ENCODE measurements at places on chromosomes 1 and 21.

DNA sequence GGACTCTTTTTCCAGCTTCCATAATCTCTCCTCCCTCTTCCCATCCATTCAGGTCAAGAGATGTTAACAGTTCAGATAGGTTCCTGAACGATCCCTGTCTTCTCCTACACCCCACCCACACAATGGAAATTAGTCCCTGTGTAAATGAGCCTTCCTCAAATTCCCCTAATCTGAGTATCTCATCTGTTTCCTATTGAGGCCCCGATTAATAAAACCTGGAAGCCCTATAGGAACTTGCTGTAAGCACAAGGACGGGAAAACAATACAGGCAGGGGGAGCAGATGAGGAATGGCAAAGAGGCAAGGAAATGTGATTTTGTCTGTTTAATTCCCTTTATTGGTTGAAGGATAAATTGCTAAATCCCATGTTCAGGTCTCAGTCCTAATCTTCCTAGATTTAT, 7.1 kb upstream of the GPX7 start:
- DNase-seq, result no peak

DNA sequence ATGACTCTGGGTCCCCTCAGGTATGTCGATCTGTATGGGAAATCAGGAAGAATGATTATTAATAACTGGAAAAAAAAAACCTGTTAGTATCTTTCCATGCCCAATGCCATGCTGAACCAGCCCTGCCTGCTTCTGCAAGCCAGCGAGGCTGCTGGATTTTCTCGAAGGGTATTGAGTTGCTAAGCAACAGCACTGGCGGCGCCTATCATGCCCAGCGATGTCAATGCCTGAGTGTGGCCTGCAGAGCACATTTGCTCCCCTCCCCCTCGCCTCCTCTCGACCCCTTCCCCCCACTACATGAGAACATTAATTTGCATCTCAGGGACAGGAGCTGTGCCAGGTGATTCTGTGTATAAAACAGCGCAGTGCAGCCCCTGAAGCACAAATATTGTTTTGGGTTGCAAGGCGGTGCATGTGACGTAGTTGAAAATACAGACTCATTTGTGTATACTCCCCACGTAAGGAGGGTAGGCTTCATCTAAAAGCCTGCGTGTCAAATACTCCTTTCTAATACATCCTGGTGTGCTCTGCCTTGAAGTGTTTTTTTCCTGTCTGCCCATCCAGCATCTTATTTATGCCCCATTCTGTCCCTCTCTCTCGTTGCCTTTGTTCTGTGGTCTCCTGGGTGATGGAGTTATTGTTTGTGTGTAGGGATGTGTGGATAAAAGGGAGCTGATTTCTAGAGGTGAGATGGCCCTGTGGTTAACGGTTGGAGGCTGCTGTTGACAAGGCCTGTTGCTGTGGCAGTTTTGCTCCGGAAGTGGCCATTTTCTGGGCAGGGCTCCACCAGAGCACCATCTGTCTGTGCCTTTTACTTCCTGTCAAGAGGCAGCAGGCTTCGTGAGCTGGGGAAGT, 32.7 kb upstream of the ATP5PO start:
- DNase-seq, result peak; percentile 68

DNA sequence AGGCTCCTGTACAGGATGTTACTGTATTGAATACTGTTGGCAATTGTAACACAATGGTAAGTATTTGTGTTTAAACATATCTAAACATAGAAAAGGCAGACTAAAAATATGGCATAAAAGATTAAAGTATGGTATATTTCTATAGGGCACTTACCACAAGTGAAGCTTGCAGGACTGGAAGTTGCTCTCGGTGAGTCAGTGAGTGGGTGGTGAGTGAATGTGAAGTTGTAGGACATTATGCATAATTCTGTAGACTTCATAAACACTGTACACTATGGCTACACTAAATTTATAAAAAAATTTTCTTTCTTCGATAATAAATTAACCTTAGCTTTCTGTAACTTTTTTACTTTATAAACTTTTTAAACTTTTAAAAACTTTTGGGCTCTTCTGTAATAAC, 13.7 kb upstream of the TRIM62 start:
- no peak for DNase-seq

GRCh38 chr21:43373362-43374227, 53.3 kb downstream of the SIK1 start:
- DNase-seq, result no peak

DNA sequence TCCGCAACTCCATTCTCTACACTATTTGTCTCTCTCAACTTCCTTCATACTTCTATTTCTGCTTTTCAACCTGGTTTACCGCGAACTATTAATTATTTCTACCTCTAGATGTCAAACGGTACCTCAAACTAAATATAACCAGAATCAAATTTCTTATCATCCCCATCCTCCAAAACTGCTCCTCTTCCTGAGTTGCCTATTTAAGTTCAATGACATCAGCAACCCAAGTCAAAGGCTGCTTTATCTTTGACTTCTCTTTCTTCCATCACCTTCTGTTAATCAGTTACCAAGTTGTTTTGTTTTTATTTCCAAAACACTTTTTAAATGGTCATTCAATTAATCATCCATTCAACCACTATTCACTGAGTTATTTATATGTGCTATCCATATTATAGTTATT, 171.9 kb downstream of the COL24A1 start:
- DNase-seq, result no peak

- no peak for DNase-seq
Measured at GRCh38 chr1:48645883-48646282, 130.8 kb downstream of the BEND5 start.

DNA sequence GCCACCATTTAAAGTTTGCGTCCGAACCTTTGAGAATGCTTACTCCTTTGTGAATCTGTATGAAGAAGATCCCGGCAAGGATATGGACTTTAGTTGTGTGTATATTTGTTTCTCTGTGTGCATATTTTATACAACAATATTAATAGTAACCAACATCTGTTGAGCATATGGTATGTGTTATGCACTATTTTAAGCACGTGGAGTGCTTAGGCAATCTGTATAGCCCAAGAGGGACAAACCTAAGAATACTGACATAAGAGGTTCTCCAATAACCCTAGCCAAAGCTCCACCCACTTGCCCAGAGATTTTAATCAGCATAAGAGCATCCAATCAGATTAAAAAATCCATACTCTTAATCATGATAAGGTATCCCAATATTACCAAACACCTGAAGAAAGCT, 92.7 kb downstream of the MAB21L3 start:
- no peak for DNase-seq

DNA sequence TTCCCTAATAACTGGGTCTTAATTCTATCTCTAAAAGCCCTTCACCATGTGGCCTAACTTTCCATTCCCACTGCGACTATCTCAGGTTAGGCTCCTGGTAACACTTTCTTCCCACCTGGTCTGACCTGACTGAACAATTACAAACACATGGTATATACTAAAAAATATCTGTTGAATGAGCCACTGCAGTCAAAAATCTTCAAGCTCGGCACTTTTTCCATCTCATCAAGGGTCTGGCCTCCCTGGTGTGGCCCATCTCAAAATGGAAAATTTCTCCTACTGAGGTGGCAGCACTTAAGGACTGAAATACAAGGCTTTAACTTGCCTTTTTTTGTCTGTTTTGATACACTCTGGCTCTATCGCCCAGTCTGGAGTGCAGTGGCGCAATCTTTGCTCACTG, 48.3 kb downstream of the BCAR3 start:
- no peak for DNase-seq

GRCh38 chr1:81071072-81071858, 729.5 kb upstream of the ADGRL2 start:
- no peak for DNase-seq

GRCh38 chr1:150981805-150982712, at the start of gene ANXA9:
Gene ANXA9 (plus strand): TSS chr1:150982292. CDS start chr1:150983106, 814 bp downstream.
- no peak for DNase-seq

GRCh38 chr1:245168086-245168485, 13.3 kb downstream of the KIF26B start:
- DNase-seq, result no peak

GRCh38 chr1:46067652-46068051, 64.8 kb downstream of the PIK3R3 start:
- no peak for DNase-seq

GRCh38 chr1:118871582-118872171, 116.5 kb downstream of the TBX15 start:
- no peak for DNase-seq

GRCh38 chr1:172742599-172743500, 83.9 kb downstream of the FASLG start:
- no peak for DNase-seq

DNA sequence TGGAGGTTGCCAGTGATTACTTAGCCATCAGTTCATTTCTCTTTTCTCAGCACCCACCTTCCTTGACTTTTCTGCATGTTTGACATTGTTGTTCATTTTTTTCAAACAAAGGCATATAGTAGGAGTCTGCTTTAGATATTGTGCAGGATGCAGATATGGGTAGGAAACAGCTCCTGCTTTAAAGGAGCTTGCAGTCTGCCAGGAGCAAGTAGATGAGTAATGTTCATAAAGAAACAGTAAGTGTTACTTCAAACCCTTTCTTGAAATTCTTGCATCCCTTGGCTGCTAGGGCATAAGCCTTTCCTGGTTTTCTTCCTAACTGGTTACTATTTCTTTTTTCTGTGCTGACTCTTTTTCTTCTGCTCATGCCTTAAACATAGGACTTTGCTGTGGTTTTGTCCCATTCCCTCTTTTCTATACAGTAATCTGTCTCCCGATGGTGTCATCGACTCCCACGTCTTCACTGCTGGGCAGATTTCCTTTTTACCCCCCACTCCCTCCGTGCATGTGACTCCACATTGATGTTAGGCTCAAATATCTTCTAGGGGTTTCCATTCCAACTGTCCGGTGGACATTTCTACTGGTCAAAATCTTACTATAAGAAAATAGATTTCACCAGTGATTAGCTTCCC, 20.4 kb downstream of the PTGFRN start:
- DNase-seq, result no peak
